GM03348 (cell line): ENCODE measurements at places on chromosomes 16 and 17.

DNA sequence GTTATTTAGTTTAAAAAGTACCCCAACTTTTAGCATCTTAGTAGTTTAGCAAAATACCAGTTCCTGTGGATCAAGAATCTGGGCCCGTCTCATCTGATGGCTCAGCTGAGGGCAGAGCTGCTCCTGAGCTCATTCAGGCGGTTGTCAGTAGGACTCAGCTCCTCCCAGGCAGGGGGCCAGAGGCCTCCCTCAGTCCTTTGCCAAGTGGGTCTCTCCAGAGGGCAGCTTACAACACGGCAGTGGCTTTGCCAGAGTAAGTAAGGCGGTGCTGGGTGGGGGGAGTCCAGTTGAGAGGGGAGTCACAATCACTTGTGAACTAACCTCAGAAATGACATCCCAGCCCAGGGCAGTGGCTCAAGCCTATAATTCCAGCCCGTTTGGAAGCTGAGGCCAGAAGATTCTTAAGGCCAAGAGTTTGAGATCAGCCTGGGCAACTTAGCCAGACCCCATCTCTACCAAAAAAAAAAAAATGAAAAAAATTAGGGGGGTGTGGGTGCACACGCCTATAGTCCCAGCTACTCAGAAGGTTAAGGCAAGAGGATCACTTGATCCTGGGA is 81.5 kb upstream of the MED9 start:
- DNase-seq = no peak

DNA sequence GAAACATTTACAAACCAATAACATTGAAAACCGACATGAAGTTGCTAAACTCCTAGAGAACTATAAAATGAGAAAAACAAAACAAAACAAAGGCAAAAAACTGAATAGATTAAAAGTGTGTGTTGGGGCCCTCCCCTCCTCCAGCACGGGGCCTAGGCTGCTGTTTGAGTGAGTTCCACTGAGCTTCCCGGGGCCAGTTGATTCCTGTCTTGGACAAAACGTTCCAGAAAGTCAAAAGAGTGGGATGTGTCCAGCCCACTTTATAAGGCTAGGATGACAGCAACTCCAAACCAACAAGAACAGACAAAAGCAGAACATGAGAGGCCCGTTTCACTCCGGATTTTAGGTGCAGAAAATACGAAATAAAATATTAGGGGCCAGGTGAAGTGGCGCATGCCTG is 11.6 kb upstream of the CSNK1D start:
- no peak for DNase-seq

DNA sequence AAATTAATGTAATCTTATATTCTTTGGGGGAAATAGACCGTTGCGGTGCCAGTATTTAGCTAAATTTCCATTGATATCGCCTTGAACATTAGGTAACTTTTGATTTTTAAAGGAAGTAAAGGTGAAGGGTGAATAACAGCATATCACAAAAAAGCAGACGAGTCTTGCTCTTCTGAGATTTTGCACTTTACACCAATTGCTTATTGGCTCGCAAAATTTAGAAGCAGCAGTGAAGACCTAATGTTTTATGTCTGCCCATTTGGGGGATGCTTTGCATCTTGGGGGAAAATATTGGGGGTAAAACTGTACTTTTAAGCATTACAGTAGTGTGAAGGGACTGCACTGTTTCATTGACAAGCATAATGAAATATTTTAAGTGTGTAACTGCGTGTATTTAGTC is 934 bp downstream of the MAP2K6 start:
- DNase-seq = no peak

- DNase-seq = no peak
Observed at GRCh38 chr17:80453998-80454556, 22.3 kb downstream of the NPTX1 start.

DNA sequence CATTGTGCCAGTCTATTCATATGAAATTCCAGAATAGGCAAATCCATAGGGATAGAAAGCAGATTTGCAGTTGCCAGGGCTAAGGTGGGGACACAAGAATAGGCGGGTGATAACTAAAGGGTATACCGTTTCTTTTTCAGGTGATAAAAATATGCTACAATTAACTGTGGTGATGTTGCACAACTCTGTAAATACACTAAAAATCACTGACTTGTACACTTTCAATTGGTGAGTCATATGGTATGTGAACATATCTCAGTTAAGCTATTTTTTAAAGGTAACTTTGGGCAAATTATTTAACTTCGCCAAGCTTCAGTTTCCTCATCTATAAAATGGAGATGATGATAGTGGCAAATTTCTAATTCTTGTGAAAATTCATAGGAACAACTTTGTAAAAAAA is 65.9 kb downstream of the CDYL2 start:
- no peak for DNase-seq

DNA sequence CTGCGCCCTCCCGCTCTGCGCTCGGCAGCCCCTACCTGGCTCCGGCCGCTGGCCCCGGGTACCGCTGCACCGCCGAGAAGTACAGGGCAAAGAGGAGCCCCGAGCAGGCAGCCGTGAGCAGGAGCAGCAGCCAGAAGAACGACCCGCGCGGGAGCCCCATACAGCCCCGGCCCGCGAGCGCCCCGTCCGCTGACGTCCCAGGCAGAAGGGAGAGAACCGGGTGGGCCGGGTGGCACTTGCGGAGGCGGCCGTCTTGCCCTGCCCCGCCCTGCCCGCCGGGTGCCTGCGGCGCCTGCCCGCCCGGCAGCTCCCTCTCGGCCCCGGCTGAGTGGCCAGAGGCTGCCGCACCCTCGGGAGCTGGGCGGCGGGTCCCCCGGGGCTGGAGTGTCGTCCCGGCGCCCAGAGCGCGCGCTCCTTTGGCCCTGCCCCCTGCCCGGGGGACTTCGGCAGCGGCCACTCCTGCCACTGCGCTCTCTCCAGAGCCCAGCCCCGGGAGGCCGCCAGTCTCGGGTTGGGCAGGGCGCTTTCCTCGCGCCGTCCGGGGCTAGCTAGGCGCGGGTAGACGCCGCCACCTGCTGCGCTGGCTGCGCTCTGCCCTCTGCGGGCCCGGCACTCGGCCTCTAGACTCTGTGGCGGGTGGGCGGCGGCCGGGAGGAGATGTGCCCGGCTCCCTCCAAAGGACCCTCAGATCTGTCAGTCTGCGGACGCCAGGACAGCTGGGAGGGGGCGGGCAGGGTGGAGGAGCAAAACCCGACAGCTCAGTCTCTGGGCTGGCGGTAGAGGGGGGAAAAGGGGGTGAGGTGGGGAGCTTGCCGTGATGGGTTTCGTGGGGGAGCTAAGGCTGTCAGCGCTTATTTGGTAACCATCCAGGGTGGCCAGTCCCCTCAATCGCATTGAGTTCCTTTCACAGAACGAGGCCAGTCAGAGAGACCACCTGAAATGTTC is at the start of gene ST6GALNAC2:
Gene ST6GALNAC2, minus strand, starts transcription at position 212 of the 945 bp plus-strand sequence. Its CDS starts 52 bp downstream, at position 160.
- peak; percentile 66 for DNase-seq

DNA sequence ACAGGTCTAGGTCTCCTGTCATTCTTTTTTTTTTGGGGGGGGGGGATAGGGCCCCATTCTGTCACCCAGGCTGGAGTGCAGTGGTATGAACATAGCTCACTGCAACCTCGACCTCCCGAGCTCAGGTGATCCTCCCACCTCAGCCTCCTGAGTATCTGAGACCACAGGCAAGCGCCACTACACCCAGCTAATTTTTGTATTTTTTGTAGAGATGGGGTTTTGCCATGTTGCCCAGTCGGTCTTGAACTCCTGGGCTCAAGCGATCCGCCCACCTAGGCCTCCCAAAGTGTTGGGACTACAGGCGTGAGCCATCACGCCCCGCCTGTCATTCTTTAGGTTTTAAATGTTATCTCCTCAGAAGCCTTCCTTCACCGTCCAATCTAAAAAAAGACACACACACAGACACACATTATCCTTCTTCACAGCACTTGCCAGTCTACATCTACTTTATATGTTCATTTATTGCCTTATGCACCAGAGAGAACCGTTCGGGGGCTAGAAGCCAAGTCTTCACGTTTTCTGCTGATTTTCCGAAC is 694 bp downstream of the MRPL27 start:
- DNase-seq = no peak

DNA sequence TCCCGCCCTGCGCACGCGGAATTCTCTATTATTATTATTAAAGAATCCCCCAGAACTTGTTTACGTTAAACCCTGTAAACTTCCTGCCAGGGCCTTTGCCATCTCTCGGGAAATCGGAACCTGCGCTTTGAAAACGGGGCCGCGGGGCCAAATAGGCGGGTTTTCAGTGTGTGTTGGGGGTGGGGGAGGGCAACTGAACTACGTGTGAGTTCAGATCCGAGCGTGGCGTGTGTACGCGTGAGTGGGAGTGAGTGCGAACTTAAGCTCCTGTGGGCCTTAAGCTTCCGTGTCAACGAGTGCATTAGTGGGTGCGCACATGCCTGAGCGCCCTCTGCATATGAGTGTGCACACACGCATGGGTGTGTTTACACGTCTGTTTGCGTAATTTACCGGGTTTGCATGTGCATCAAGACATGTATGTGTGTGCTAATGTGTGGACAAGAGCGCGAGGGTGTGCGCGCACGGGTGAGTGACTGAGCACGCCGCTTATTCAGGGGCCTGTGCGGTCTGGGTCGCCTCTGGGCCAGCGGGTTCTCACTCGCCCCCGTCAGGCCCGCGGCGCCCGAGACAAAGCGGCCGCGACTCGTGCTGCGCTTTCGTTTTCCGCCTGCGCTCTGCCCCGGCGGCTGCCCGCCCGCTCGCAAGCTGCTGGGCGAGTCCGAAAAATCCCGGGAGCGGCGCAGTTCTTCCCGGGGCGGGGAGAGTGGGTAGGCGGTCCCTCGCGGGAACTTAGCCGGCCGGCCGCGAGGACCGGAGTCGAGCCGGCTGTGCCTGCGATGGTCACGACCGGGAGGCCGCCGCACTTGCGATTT is 1.2 kb upstream of the FOXF1 start:
- DNase-seq = peak; percentile 90

DNA sequence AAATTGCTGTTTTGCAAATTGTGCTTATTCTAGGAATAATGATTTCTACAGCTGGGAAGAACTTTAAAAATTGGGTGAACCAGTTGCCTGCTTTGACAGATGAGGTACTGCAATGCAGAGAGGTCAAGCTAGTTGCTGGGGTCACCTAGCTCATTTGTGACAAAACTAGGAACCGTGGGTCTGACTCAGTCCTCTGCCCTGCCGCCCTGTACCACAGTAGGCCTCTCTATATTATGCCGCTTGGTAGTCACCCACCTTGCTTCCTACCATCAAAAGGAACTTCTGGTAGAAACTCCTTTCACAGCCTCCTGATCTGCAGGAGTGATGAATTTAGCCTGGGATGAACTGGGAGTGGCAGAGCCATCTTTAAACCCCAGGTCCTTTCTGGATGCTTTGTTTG is 105.7 kb downstream of the PITPNC1 start:
- DNase-seq = no peak

DNA sequence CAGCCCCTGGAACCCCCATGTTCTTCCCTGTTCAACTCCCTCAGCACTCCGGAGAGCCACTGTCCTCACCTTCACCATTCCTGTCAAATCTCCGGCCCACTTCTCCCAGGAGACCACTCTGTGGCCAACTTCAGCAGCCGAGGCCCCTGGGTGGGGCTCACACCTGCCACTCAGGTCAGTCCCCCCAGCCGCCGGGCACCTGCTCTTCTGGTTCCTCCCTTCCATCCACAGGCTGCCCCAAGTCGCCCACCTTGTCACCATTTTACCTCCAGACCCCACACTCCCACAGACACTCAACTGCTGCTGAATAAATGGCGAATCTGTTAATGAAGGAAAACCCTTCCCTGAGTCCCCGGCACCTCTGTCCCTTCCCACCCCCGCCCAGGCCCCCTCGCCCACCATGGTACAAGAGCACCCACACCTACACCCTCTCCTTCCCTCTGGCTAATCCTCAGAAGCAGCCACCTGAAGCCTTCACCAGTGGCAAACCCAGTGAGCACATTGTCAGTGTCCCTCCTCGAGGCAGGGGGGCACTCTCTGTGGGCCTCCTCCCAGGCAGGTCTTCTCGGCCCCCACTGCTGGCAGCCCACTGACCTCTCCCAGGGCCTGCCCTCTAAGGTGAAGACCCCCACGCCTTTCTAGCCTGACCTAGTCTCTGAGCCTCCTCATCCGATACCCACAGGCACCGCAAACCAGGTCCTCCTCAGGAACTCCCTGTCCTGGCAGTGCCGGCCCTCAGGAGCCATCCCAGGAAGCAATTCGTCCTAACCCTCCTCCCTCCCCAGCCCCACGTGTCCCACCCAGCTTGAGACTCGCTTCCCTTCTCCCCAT is 8.2 kb downstream of the CANT1 start:
- no peak for DNase-seq

DNA sequence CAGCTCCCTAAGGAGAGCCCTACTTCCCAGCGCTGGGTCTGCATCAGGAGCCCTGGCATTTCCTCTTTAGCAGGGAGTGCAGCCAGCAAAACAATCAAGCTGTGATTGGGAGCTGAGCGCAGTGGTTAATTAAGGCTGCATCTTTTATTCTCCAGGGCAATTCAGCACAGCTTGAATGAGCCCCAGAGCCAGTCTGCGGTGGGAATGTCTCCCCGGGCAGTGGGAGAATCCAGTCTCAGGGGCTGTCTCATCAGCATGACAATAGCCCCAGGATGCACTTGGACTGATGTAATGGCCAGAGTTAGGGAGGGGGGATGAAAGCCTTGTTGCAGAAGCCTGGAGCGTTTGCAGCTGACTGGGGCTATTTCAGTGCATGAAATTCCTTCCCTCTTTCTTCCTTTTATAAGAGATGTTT is 292.6 kb upstream of the SOX9 start:
- peak; percentile 62 for DNase-seq

GRCh38 chr17:79739148-79740062 is 8.7 kb downstream of the ENPP7 start:
- no peak for DNase-seq

GRCh38 chr17:49516180-49516579 is 21.1 kb downstream of the NGFR start:
- DNase-seq = no peak

DNA sequence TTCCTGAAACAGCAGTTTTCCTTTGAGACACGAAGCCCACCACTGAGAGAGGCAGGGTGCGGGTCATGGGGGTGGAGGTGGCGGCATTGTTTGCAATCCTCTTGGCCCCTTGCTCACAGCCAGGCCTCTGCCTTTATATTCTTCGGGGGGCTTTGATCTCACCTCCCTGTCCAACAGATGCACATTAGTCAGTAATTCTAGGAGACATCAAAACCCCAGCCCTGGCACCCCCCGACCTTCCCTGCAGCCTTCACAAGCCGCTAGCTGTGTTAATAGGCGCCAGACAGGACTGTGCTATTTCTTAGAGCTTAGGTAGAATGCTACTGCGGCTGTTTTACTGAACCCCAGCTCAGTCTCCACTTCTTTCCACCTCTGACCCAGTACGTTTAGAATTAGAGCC is 212.6 kb downstream of the RBFOX1 start:
- DNase-seq = no peak
